Mammary epithelial cell (primary cell): ENCODE measurements at places on chromosomes 3 and 15. TPM values are rescaled to one million over a fixed set of nuclear protein-coding genes. Genes with fewer than 3 reads are reported as not detected.

GRCh38 chr3:176526225-176526624, 671.1 kb downstream of the TBL1XR1 start:
- no peak for DNase-seq

DNA sequence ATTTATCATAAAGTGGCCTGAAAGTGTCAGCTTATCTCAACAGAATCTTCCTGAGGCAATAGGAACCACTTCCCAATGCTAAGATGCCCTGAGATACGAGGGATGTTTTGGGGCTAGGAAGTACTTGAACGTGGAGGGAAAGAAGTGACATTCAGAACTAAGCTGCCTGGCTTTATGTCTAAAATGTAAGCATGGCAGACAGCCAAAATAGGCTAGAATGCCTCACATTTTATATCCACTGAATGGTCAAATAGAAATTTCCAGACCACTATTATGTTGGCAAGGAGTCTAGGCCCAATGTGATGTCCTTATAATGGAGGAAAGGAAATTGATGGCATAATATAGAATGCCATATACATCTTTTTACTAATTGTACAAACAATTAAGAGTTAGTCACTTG, 154.9 kb downstream of the PEX5L start:
- DNase-seq = no peak

DNA sequence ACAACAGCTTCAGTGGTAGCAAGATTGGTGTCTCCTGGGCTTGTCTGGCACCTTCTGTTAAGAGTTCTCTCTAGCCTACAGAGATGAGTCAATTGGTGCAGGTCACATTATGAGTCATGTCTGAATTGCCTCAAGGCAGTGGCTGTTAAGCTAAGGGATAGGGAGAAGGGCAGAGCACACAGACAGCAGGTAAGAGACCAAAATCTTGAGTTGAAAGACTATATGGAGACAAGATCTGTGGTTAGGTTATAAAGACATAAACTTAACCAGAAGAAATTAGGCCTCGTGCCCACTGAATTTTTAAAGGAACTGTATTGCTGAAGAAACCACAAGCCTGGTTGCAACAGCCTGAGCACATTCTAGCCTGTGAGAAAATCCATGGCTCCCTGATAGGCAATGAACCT, 19.2 kb upstream of the KPNA1 start:
- DNase-seq = peak; percentile 100

Gene PLCB2
- total RNA-seq = 0.59 and 1.4 TPM in 2 replicates

DNA sequence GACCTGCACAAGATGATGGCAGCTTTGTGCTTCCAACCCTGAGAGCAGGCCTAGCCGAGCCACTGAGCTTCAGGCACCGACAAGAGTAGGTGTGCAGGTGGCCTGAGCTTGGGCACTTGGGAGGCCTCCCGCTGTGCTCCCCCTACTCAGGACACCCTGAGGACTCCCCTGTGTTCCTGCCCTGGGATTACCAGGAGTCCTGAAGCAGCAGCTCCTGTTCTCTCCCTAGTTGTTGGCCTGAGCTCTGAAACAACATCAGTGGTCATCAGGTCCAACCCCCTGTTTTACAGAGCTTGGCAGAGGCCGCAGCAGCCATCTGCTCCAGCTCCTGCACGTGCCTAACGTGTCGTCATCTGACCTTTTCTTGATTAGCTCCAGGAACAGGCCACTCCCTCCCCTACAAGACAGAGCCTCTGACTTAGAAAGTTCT, 8.0 kb upstream of the MESP2 start:
- no peak for DNase-seq

Gene GABRR3
- not detected for total RNA-seq

Gene VIPR1
- total RNA-seq = 4.7 and 7.1 TPM in 2 replicates

- DNase-seq = no peak
Measured at GRCh38 chr3:149541091-149541491, 66.6 kb downstream of the TM4SF4 start.

DNA sequence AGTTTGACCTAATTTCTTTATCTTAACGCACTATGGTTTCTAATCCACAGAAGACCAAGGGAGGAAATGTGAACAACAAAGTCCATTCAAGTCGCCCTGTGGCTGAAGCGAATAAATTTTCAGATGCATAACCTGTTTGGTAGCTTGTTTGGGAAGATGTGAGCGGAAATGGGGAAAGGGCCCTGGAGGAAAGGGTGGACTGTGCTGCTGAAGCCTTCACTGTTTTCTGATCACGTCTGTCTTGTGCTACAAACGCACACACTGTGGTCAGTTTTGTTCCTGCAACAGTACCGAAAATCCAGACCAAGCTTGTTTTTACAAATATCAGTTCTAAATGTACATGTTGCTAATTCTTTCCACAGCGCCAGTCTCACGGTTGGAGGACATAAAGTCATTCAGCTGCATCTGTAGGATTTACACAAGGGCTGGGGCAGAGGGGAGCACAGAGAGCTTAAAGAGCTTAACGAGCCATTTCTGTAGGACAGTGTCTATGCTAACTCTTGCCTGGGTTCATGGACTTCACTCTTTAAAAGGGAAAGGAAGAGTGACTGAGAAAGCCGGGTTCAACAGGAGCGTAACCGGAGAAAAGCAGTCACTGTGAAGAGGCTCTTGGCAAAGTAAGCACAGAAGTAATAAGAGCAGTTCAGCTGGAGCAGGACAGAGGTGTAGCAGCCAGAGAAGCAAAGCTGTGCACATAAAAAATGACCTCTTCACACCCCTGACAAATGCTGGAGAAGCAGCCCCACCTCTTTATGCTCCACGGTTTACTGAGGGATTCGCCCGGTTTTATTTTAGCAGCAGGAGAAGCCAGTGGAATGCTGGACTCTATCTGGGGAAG, 66.6 kb downstream of the USF3 start:
- no peak for DNase-seq

DNA sequence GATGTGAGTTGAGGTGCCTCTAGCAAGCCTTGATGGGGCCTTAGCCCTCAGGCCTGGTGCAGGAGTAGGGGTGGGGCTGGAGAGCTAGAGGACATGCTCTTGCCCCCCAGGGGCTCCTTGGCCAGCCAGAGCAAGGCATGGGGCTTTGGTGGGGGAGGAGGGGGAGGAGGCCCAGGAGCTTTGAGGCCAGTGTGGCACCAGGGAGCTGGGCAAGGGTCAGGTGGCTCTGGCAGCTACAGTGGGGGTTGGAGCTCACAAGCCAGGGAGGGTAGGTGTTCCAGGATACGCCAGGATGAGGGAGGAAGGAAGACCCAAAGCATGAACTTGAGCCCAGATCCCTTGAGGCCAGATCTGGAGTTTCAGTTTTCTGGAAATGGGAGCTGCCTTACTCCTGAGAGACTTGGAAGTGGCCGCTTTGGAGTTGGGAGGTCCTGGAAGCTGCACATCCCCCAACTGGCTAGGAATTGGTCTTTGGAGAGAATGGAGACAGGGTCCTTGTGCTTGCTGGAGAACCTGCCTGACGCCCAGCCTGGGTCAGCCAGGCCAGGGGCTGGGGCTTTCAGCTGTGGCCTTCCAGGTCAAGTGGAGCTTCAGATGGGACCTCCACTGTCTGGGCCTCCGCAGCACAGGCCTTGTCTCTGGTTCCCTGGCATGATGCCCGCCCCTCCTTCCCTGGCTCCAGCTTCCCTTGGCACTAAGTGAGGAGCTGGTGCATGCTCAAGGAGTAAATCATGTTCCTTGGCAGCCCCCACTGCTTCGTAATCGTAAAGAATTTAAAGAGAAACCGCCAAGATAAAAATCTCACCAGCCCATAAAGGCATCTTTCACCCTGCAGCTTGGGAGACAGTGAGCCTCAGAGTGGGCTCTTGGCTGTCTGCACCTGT, 8.7 kb downstream of the SEMA3F start:
- peak; percentile 93 for DNase-seq
